NCI-H2081 treated with DMSO at 0.1 percent for 48 hours (cell line): ENCODE measurements at places on chromosomes 1 and 21.

DNA sequence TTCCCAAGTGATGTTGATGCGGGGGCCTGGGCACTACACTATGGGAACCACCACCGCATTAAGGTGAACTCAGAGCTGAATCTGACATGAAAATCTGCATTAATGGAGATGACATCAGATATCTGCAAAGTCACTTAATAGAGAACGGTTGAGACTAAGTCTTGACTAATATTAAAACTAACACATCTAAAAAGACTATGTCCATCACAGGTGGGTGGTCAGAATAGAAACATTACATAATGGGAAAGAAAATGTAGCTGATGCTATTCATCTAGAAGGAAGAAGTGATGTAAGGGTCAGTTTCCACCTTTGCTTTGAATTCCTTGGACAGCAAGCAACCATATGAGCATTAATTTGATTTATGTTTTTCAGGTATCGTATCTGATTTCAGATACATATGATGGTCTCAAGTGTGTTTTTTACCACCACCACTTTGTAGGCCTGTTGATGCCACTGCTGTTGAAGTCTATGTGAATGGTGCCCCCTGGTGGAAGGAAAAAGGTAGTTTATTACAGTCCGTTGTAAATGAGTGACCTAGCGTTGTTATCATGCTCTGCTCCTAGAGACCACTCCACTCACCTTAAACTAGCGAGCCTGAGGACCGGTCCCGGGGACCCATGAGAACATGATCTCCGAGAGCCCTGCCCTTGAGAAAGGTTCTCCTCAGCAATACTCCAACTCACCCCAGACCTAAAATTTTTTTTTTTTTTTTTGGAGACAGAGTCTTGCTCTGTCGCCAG lies 73.5 kb downstream of the BACH1 start:
- no peak for DNase-seq

DNA sequence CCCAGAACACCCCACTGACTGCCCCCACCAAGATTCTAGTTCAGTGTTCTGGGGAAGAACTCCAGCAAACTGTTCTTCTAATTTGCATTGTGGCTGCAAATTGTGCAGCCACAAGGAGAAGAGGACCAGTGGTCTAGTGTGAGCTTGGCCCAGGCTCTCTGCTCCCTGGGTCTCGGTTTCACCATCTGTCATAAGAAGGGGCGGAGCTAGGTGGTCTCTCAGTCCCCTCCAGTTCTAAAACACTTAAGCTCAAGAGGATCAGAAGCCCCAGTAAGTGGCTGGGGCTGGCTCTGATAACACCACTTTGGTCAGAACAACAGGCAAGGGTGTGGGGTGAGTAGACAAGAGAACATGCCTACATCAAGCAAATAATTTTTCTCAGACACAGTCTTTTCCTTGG lies 99.9 kb downstream of the BEND5 start:
- DNase-seq: no peak

DNA sequence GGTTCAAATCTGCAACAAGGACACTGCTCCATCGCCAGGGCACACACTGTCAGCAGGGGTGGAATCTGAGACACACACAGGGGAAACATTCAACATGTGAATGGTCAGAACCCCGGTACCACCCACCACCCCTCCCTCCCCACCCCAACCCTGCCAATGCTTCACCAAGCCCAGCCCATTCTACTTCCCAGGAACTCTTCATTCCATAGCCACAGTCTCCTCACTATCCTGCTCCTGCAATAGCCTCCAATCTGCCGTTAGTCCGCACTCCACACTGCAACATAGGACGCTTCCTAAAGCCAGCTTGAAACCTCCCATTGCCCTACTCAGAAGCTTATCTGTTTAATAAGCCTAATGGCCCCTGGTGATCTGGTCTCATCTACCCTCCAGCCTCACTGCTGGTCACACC lies 7.5 kb upstream of the RAB3B start:
- no peak for DNase-seq

GRCh38 chr1:33637846-33638440 lies 165.5 kb downstream of the ZSCAN20 start:
- no peak for DNase-seq

- DNase-seq: no peak
These were observed 28.3 kb downstream of the PTPRC start for GRCh38 chr1:198667186-198667585.

DNA sequence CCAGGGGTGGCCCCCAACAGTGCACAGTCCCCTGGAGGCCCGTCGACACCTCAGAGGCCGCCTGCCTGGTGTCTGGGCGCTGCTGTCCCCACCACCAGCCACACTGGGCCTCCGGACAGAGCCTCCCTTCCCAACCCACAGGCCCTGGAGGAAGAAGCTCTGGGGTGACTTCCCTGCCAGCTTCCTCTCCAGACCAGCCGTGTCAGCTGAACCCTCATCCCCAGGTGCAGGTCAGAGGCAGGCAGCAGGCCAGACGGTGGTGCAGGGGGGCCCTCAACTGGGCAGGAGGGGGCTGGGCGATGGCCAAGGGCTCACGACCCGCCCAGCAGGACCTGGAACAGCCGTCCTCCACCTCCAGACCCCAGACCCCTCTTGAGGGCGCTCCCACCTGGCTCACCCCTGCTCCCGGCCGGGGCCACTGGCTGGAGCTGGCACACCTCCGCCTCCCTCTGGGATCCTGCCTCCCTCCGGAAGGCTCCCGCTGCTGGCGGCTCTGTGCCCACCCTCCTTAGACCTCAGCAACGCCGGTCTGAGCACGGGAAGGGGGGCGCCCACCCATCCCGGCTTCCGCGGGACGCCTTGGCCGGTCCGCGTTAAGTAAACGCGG lies 520 bp downstream of the TNFRSF18 start:
- DNase-seq: no peak

GRCh38 chr1:225484657-225485214 lies 56.9 kb upstream of the LBR start:
- DNase-seq: no peak

- no peak for DNase-seq
These were observed 359.0 kb upstream of the PTBP2 start for GRCh38 chr1:96362623-96363022.

- DNase-seq: no peak
These were observed 9.2 kb upstream of the SERTAD4 start for GRCh38 chr1:210223226-210223904.

DNA sequence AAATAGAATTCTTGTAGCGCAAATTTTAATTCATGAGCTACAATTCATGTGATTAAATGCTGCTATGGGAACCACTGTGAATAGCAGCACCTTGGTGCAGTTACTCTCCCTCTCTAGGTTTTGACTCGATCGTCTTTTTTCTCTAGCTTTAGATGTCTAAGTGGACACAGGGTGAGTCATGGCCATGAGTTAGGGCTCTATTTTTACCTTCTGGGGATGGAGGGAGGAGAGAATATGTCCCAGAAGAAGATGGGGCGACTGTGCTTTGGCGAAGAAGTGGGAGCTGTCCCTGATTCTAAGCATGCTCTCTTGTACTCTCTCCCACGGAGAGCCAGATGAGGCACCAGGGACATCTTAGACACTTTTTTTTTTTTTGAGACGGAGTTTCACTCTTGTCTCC lies 1.6 kb upstream of the OR2B11 start:
- DNase-seq: no peak

- DNase-seq: no peak
These were observed 6.2 kb downstream of the LIN9 start for GRCh38 chr1:226302731-226303130.

GRCh38 chr1:171515299-171515698 lies 30.0 kb downstream of the PRRC2C start:
- no peak for DNase-seq

GRCh38 chr1:112714313-112715263 lies 544 bp downstream of the PPM1J start:
- DNase-seq: no peak

- no peak for DNase-seq
These were observed 26.8 kb downstream of the IER5 start for GRCh38 chr1:181115368-181115684.

DNA sequence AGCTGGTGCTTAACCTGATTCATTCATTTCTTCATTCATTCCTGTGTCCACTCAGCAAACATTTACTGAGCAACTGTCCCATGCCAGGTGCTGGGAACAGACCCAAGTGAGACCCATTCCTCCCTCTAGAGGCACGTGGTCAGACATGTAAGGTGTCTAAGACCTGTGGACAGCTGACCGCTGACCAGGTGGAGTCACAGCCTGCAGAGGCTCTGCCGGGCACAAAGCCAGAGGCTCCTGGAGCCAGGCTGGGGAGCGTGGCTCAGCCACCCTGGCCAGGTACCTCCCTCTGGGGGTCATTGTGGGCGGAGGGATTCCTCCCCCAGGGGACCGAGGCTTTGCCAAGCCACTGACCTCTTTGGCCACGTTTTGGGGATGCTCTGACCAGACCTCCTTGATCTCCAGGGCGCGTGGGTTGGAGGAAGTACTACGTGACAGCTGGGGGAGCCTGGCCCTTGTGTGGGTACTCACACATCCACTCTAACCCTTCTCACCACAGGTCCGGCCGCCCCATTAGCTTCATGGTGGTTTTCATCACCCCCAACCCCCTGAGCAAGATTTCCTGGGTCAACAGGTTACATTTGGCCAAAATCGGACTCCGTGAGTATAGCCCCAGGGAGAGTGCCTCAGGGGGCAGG lies 100.3 kb downstream of the ARHGEF10L start:
- DNase-seq: no peak

GRCh38 chr1:47867438-47868347 lies 129.5 kb downstream of the TRABD2B start:
- no peak for DNase-seq

DNA sequence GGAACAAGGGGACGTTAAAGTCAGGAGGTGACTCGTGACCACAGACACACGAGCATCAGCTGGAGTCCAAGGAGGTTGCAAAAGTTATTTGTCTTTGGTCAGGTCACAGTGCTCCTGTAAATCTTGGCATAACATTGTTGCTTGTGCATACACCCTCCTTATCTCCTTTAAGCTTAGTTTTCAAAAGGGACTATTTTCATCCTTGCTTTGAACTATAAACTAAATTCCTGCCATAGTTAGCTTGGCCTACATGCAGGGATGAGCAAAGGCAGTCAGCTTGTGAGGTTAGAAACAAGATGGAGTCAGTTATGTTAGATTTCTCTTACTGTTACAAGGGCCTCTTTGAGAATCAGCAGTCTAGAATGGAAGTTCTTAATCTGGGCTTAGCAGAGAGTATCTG lies 28.0 kb upstream of the FASLG start:
- DNase-seq: no peak

DNA sequence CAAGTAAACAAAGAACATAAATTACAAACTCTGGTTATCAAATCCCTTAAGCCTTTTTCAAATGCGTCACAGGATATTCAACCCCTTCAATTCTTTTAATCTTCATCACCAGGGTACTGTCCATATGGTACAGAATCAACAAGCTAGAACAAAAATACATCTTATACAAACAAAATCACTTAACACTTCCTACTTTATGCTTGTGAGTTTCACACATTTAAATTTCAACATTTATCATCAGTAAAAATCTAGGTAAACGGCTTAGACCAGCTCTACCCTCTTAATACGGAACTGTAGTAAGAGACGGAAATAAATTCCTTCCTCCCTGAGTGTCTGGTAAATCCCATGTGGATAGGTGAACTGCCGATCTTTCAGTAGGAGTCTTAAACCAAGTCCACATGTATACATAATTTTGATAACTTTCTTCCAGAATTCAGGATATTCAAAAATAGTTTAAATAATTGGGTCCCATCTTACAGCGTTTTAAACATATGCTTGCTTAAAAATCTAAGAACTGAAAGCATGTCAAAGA lies 1.0 kb downstream of the CCDC181 start:
- DNase-seq: no peak

GRCh38 chr1:39328095-39328494 lies 123.6 kb downstream of the MACF1 start:
- DNase-seq: no peak

- DNase-seq: no peak
These were observed 38.2 kb downstream of the BCL9 start for GRCh38 chr1:147579532-147579931.

DNA sequence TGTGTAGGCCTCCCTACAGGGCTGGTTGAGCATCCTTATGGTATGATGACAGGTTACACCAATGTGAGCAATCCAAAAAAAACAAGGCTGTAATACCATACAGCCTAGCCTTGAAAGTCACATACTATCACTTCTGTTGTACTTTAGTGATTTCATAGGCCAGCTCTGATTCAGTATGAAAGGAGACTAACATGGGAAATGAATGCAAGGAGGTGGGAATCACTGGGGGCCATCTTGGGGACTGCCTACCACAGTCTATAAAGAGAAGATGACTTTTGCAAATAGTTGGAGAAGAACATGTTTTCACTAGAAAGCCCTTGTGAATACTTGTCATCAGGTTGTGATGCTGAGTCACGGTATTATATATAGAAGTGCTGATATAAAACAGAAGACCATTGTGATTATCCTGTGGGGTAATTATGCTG lies 270.7 kb downstream of the S1PR1 start:
- DNase-seq: no peak

DNA sequence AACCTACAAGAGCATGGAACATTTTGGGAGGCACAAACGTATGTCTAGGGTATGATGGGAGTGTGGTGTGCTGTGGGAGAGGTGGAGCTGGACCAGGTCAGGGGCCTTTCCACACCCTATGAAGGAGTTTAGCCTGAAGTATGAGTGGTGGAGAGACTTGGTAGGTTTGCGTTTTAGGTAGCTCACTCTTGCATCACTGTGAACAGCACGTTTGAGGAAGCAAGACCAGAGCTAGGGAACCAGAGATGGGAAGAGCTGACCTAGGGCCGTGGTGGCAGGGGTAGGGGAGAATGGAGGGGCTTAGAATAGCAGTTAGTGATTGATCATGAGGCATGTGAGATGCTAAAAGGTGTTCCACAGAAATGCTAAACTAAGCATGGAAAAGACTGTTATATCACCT lies 25.1 kb upstream of the ZFP69B start:
- no peak for DNase-seq

DNA sequence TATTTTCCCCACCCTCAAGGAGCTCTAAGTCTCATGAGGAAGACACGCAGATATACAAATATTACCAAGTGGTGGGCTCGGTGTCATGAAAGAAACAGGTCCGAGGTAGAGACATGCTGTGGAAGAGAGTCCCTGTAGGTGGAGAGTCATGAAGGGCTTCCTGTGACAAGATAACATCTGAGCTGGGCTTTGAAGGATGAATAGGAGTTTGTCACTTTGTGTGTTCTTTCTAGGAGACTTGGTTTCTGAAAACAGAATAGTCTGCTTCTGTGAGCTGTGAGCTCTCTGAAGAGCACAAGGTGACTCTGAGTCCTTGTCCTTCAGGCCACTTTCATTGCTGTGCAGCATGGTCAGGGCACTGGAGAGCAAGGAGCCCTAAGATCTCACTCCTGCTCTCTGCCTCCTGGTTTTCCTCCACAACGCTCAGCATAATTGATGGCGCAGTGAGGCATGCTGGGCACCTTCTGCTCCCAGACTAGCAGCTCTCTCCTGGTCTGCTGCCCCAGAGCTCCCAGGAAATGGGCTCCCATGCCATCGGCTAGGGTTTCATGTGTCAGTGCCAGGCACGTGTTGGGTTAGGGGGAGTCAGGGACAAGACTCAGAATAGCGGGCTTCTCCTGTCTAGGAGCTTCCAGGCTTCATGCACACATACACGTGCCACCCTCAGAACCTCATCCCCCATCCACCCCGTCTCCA lies 209.9 kb upstream of the CSF3R start:
- no peak for DNase-seq

- no peak for DNase-seq
These were observed 486.7 kb downstream of the OMA1 start for GRCh38 chr1:58059789-58060188.

GRCh38 chr1:66770240-66770639 lies 18.0 kb downstream of the DYNLT5 start:
- no peak for DNase-seq
